GM23338 (cell line): ENCODE measurements at places on chromosomes 7 and 10. TPM values are rescaled to one million over a fixed set of nuclear protein-coding genes. Genes with fewer than 3 reads are reported as not detected.

FBH1 gene
- total RNA-seq: 84.0 and 90.8 TPM in 2 replicates

- peak; percentile 98 for DNase-seq
These were observed 39.6 kb downstream of the COL26A1 start for GRCh38 chr7:101402081-101402779.

- no peak for DNase-seq
These were observed 48.6 kb upstream of the DLG5 start for GRCh38 chr10:77975086-77975666.

- DNase-seq: no peak
These were observed 60.7 kb upstream of the FOXK1 start for GRCh38 chr7:4621396-4621795.
